ENCODE measurements at places on chromosomes 16 and 17.
A peak's percentile ranks its signal among the peaks of the same experiment; 100 is the strongest.

DNA sequence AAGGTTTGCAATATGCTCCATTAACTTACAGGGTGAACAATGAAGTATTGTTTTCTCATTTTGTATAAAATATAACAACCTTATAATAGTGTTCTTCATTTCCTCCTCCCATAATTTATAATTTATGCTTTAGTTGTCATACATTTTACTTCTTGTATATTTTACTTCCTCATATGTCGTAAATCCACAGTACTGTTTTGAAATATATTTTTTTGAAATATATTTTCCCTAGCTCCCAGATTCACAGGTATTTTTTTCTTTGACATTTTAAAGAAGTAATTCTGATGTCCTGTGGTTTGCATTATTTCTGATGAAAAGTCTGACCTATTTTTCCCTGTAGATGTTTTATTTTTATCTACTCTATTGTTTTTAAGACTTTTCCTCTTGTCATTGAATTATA is 52.7 kb downstream of the VMP1 start:
- DNase-seq, result no peak

DNA sequence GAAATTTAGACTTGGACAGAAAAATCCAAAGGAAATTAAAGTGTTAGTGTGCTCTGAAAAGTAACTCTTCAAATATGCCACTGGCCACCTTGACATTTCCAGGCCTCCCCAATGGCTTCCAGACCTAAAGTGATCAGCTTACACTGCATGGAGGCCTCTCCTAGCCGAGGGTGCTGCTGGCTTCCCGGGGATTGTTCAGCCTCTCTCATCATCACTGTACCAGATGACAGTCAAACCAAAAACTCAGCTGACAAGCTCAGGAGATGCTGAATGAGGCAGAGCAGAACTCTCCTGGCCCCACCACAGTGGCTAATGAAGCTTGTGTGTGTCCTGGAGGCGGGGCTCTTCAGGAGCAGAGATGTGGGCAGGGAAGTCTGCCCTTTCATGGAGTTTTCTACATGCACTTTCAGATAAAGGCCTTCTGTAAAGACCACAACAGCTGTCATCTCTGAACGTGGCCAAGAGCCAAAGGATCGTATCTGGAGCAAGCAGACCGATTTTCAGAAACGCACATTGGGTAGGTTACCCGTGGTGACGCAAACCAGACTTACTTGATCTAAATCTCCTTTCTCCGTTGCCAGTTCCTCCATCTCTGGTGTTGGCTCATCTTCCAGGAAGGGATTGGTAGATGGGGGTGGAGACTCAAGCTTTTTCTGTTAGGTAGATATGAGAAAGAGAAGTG is 113.3 kb downstream of the VPS53 start:
- DNase-seq, result no peak

DNA sequence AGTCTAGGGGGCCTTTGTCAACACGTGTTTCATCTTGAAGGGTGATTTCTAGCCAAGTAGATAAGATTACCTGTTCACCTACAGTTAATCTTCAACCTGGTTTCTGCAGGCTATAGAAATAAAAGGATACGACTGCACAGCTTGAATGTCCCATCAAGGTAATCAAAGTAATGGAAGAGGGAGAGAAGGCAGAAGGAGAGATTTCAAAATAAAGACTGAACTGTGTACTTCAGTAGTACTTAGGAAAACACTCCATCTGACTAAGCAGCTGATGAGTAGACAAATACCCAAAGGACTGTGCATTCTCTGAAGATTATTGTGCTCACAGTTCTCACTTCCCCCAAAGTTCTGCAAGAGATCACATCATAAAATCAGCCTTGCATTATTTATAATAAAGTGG is 5.8 kb upstream of the RFFL start:
- DNase-seq, result no peak

- no peak for DNase-seq
Measured at GRCh38 chr17:56347639-56348038, 194.4 kb downstream of the ANKFN1 start.

DNA sequence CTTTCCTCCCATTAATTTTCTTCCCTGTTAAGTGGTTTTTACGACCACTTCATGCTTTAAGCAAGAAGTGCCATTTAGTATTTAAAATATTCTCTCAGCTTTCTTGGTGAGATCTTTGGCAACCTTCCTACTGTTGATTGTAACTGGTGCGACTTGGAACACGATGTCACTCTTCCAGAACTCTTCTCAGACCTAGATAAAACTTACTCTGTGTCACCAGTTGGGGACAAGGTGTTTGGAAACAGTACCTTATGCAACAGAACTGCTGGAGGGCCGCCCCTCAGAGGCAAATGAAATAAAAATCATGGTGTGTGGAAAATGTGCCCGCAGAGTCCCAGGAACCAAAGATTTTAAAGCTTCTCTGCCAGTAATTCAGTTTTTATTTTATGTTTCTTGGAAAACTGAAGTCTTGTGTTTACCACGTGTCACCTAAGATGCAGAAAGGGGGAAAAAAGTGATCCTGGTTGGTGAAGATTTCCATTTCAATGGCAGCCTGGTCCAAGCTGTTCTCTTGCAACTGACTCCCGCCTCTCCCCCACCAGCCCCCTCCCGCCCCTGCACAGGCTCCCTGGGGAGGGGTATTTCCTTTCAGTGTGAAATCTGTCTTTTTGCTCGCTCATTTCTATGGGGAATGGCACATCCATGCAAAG is 7.2 kb upstream of the HSD11B2 start:
- DNase-seq, result no peak

DNA sequence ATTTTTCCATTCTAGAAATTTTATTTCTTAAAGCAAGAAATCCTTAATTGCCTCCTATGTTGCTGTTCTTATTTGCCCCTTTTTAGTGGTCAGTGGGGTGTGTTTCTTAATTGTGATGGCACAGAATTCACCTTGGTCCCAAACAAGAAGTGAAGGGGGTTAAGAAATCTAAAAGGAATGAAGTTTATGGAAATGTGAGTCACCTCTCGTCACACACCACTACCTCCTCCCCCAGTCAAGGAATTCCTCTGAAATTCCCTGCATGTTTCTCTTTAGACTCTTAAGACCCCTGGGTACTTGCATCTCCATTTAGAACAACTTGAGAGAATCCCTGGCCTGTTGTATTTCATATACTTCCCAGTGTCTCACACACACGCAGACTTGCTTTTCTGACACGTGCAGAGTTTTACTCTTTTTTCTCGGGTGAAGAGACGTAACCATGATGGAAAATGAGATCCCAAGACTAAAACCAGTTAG is 247.4 kb downstream of the PRKCA start:
- no peak for DNase-seq

- DNase-seq, result no peak
Measured at GRCh38 chr16:50360033-50360778, 8.6 kb downstream of the BRD7 start.

DNA sequence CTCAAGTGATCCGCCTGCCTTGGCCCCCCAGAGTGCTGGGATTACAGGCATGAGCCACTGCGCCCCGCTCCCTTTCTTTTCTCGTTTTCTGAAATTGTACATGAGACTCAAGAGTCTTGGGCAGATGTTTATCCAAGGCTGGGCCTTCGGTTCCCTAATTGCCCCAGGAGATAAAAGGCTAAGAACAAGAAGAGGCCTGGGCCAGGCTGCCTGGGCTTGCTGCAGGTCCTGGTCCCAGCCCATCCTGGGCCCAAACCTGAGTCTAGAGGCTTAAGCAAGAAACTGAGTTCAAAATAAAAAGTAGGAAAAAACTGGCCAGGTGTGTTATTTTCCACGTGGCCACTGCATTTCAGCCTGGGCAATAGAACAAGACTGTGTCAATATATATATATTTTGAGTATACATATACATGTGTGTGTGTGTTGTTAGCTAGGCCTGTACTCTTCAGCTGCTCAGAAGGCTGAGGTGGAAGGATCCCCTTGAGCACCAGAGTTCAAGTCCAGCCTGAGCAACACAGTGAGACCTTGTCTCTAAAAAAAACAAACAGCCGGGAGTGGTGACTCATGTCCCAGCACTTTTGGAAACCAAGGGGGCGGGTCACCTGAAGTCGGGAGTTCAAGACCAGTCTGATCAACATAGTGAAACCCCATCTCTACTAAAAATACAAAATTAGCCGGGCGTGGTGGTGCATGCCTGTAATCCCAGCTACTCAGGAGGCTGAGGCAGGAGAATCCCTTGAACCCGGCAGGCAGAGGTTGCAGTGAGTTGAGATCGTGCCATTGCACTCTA is 6.8 kb upstream of the CLUH start:
- DNase-seq, result no peak

DNA sequence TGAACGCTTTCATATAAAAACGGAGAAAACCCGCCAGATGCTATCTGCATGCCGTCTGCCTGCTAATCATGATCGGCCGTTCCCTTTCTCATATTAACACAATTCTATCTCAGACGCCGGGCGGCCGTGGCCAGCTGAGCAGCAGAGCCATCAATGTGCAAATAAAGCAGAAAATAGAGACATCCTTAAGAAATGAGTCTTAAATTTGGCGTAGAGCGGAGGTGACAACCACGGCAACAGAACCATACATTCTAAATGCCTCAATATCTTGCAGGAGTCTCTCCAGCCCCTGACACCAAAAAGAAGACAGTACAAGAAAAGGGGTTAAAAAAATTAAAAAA is 2.7 kb upstream of the IRX5 start:
- DNase-seq, result no peak

GRCh38 chr16:73739049-73739769 is 557.4 kb upstream of the PSMD7 start:
- no peak for DNase-seq

GRCh38 chr17:68431661-68432071 is 25.6 kb downstream of the WIPI1 start:
- DNase-seq, result peak; percentile 17

- no peak for DNase-seq
Measured at GRCh38 chr17:57572600-57572999, 172.5 kb downstream of the CCDC182 start.

DNA sequence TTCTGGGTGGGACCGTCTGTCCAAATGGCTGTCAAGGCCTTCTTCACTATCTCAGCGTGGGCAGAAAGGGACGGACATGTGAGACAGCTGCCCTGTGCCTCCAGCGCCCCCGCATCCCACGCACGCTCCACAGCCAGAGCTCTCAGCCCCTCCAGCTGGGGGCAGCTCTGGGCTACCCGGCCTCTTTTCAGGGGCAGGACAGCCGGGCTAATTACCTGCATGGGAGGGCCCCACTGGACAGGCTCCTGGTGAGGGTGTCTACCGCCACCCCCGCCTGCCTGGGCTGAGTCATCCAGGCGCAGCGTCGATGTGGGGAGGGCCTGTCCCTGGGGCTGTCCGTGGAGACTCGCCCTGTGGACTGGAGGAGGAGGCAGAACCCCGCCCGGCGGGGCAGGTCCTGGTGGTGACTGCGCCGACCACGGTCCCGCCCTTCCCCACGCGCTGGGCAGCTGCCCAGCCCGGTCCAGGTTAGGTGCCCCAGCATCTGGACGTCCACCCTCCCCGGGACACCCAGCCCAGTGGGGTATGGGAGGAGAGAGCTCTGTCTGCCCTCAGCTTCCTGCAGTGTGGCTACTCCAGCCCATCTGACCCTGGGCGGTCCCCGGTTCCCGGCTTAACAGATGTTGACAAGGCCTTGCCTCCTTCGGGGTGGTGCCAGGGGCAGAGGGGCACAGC is 5.9 kb upstream of the METRNL start:
- DNase-seq, result no peak

DNA sequence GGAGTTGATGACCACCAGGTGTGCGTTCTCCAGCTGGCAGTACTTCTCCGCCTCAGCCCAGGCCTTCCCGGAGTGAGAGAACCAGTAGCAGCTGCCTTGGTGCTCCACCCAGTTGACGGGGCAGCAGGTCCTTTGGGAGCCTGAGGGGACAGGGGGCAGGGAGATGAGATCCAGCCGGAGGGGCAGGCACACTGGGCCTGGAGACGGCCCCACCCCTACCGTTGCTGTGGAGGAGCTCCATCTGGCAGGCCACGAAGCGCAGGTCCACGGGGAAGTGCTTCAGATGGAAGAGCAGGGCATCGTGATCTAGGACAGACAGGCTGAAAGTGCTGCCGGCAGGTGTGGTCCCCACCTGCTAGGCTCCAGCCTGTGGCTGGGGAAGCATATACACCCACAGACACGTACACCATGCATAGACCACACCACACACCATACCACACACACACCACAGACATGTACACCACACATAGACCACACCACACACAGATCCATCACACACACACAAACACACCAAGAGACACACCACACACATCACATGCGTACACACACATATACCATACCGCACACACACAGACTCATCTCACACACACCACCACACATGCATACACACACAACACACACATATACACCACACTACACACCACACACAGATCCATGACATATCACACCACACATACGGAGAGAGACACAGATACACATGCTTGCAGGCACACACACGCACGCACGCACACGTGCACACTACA is 7.4 kb downstream of the ASGR2 start:
- DNase-seq, result no peak

DNA sequence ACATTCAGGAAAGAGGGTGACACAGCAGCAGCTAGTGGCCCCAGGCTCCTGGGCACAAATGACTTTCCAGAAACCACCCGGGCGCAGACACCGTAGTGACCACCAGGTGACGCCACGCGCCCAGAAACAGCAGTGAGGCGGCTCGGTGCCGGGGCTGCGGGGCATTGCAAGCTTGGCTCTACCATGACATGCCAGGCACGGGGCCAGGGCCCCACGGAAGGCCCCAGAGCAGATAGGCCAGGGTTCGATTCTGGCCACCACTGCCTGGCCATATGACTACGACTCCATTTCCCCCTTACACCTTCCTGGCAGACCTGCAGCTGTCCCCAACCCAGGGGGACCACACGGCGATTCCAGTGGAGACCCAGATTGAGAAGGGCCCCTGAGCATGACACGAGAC is 6.7 kb downstream of the RHBDF1 start:
- peak; percentile 69 for DNase-seq

DNA sequence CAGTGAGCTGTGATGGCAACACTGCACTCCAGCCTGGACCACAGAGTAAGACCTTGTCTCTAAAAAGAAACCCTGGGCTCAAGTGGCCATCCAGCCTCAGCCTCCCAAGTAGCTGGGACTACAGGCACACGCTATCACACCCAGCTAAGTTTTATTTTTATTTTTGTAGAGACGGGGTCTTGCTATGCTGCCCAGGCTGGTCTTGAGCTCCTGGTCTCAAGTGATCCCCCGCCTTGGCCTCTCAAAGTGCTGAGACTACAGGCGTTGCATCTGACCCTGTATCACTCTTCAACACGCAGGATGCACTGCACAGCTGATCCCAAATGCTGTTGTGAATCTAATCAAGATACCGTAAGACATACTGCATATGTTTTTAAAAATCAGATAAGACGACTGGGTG is 23.0 kb downstream of the ANKRD11 start:
- no peak for DNase-seq
